Eye (tissue), 1 donor: ENCODE measurements at places on chromosomes 7 and 10.

GRCh38 chr10:105751688-105752087, 1110.6 kb downstream of the SORCS3 start:
- DNase-seq: no peak

GRCh38 chr7:16644636-16645592, 640 bp downstream of the ANKMY2 start:
- DNase-seq: no peak

- DNase-seq: peak; percentile 19
These were observed 427.4 kb downstream of the SH2D4B start for GRCh38 chr10:80964955-80965614.

DNA sequence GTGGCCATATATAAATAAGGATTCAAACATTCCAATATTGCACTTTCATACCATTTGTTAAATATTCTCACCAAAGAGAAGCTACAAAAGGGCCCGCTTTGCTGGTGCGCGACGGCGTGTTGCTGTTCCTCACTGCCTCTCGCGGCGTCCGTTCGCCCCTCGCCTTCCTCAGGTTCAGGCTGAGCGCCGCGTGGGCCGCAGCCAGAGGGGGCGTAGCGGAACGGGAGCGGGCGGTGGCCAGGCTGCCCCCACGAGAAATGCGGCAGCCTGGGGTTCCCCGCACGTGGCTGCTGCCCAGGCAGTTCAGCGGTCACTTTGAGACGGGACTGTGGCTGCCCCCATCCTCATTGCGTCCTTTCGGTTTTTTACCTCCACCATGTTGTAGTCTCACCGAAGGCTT, 67.3 kb upstream of the VWDE start:
- no peak for DNase-seq

- DNase-seq: peak; percentile 56
These were observed 17.3 kb downstream of the GPER1 start for GRCh38 chr7:1105189-1105588.

GRCh38 chr7:128420773-128421172, 11.0 kb upstream of the IMPDH1 start:
- no peak for DNase-seq

DNA sequence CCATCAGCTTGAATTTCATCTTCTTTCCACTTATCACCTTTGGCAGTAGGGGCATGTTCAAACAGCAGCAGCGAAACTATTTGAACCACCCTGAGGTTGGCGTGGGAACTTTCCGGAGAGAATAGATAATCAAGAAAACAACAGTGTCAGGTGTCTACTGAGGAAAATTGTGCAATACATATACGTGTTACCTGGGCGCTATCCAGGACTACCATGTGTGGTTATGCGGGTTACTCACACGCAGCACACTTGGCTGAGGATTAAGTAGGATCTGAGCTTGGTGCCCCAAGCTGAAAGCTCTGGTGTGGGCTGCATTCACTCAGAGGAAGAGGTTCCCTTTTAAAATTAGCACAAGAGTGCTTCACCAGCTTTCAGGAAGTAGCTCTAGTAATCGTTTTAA, 8.8 kb upstream of the ABI1 start:
- no peak for DNase-seq

GRCh38 chr7:92330835-92331438, 85.2 kb downstream of the ANKIB1 start:
- no peak for DNase-seq

- no peak for DNase-seq
These were observed 399.8 kb upstream of the NFE2L3 start for GRCh38 chr7:25752154-25752553.
